ENCODE measurements at places on chromosomes 4 and X. TPM values are rescaled to one million over a fixed set of nuclear protein-coding genes. Genes with fewer than 3 reads are reported as not detected.
A peak's percentile ranks its signal among the peaks of the same experiment; 100 is the strongest.

DNA sequence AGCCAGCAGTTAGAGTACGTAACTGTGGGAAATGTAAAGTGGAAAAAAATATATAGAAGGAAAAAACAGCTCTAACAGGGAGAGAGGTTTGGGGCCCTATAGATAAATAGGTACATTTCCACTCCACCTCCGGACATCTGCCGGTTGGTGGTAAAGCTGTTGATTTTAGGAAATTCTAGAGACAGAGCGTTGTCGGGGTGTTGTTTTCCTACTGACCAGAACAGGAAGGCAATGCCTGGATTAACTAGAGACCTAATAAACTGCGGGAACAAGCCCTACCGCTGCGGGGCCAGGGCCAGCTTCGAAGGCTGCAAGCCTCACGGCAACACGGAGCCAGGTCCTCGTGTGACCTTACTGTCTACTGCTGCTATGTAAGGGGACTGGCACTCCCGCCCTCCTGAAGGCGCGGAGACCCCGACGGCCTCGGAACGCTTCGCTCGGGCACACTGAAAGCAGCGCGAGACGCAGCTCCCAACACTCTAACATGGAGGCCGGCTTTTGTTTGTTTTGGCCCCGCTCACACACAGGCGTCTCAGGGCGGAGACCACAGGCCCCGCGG is 702 bp upstream of the CDKN2AIP start:
- no peak for DNase-seq

- DNase-seq, result no peak
Measured at GRCh38 chr4:86091201-86091600, 268.7 kb downstream of the MAPK10 start.

DNA sequence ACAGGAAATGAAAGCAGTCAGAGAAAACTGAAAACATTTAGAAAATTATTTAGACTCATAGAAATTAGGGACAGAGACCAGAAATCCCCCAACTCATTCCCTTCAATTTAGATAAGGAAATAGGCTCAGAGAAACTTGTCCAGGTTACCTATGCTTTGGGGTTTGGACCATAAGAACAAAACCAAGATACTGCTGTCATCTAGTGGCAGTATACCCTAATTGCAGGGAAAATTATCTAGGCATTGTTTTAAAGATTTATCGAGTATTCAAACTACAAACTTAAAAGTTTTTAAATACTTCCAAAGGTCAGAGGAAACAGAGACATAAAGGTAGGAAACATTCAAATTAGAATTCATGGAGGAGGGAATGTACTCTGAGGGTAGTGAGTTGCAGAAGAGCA is 67.0 kb upstream of the KLHL13 start:
- no peak for DNase-seq

GRCh38 chr4:6231663-6232165 is 31.4 kb upstream of the JAKMIP1 start:
- DNase-seq, result no peak

DNA sequence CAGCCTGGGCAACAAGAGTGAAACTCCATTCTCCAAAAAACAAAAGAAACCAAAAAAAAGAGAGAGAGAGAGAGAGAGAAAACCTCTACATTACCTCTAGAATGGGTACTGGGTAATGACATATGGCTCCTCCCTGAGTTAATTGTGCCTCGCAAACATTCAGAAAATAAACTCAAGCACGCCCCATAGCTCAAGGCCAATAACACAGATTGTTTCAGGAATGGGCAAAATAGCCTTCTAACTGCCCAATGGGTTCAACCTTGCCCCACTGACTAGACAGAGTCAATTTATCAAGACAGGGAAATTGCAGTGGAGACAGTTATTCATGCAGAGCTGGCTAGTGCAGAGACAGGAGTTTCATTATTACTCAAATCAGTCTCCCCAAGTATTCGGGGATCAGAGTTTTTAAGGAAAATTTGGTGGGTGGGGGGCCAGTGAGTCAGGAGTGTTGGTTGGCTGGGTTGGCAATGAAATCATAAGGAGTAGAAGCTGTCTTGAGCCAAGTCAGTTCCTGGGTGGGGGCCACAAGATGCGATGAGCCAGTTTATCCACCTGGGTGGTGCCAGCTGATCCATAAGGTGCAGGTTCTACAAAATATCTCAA is 25.1 kb downstream of the NIPAL1 start:
- no peak for DNase-seq

GRCh38 chrX:130688360-130688759 is 214.6 kb downstream of the ENOX2 start:
- no peak for DNase-seq

DNA sequence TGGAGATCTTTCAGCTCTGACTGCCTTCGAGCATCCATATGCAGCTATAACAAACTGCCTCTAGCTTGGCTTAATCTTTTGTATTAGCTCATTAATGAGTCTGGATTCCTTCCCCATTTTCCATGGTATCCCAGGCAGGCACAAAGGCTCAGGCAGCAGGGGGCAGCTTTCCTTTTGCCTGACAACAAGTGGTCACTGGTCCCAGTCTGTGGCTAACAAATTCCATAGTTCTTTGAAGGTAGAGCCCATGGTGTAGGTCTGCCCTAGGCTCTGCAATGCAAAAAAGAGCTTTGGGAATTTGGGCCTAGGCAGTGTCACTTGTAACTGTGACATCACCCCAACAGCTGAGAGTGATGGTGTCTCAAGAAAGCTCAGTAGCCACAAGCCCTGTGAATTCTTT is 234.4 kb upstream of the GPC4 start:
- DNase-seq, result no peak

DNA sequence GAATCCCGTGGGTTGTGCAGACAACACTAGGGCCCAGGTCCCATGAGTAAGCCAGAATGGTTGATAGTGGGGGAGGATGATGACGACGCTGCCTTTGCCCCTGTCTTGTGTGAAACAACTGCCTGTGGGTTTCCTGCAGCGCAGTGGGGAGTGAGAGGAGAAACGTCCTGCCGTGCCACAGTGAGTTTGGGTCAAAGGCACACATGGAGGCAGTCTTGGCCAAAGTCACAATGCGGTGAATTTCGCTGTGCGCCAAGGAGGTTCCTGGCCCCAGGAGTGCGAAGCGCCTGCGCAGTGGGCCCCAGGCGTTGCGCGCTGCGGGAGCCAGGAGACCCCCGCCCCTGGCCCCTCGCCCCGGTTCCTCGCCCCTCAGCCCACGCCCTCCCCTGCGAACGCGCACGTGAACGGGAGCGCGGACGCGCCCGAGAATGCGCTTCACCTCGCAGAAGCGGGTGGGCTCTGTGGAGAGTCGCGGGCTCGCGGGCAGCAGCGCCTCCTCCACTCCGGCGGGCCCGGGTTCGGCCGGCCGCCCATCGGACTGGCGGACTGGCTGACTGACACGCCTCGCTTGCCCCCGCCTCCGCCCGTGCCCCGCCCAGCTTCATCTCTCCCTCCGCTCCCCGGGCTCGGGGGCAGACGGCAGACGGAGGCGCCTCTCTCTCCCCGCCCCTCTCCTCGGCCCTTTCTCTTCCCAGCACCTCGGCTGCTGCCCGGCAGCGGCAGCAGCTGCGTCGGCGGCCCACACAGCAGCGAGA is at the start of gene NUDT10:
Gene NUDT10 (plus strand): TSS at position 635 of the 755 bp plus-strand sequence. CDS start 144 bp downstream, outside the sequence.
- DNase-seq, result peak; percentile 24

- DNase-seq, result no peak
Measured at GRCh38 chr4:22486276-22486675, 29.6 kb downstream of the ADGRA3 start.

- no peak for DNase-seq
Measured at GRCh38 chrX:10126044-10126443, 30.7 kb upstream of the CLCN4 start.

DNA sequence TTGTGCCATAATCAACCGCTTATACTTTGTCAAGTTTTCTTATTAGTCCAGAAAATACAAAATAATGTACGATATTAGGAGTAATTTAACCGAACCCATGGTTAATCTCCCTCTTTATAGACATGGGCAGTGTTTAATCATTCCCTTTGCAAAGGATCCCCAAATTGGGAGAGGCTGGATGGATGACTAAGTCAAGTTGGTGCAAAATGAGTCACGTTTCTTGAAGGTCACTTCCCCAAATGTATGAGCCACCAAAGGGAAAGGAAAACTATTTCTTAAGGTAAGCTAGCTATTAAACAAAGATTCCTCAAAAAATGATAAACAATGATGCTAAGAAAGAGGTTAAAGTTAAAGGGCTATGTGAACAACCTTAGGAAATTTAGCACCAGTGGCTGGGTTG is 17.5 kb downstream of the MAML3 start:
- DNase-seq, result no peak

GRCh38 chr4:64857198-64857597 is 447.9 kb upstream of the TECRL start:
- DNase-seq, result no peak

ARHGAP6 gene
- 1.4 TPM for total RNA-seq

ARHGAP4 gene
- 35.5 TPM for total RNA-seq

Measured in left colon (tissue), 2 donors.